ENCODE measurements at places on chromosomes 2 and 18.

DNA sequence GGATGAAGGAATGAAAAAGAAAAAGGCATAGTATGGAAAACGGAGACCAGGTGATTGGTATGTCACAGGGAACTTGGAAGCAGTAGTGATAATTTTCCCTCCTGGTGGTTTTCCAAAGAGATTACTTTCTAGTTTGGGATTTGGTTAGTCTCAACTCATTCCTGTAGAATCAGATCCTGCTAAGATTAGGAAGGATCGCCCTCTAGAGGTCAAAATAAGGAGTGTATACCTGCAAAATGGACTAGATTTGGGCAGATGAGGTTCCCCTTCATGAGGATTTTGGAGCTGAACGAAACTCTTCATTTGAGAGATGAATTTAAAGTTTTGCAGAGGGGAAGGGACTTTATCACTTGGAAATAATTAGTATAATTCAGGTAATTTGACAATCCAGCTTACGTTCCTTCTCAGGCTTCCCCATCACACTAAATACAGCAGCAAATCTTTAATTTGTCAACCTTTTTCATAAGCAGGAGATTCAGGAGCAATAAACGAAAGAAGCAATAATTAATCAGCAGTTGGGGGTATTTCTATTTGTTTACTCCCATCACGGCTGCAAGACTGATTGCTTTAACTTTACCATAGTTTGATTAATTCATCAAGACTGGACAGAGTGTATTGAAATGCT, 65.2 kb downstream of the CCDC195 start:
- peak; percentile 58 for DNase-seq

DNA sequence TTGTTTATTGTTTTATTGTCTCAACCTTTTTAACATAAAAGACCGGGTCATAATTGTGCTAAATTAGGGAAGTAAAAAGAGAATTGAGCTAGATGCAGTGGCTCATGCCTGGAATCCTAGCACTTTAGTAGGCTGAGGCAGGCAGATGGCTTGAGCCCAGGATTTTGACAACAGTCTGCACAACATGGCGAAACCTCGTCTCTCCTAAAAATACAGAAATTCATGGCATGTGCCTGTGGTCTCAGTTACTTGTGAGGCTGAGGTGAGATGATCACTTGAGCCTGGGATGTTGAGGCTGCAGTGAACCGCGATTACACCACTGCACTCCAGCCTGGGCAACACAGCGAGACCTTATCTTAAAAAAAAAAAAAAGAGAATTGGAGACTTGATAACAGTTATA, 104.2 kb upstream of the TTC27 start:
- peak; percentile 27 for DNase-seq

DNA sequence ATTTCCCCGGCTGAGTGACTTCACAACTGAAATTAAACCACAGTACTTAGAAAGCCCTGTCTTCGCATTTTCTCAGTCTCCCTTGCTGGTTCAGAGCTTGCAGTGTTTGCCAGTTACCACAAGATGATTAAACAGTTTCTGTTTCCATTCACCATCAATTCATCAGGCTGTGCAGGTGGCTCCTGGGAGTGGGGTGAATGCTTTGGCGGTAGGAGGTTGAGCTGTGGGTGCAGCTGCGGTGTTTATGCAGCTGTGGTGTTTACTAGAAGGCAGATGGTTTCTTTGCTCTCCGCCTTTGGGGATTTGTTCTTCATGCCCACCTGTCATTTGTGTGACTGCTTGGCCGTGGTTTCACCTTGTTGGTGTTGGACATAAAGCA, 16.1 kb downstream of the ACOXL start:
- DNase-seq, result no peak

DNA sequence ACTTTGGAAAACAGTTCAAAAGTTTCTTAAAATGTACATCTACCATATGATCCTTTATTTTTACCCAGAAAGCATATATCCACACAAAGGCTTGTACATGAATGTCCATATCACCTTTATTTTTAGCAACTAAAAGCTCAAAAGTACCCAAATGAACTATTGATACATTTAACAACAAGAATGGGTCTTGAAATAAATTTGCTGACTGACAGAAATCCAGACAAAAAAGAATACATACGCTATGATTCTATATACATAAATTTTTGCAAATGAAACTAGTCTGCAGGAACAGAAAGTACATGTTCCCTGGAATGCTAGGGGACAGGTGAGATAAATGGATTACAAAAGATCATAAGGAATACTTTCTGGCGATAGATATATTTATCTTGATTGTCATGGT, 96.3 kb upstream of the KYNU start:
- no peak for DNase-seq

DNA sequence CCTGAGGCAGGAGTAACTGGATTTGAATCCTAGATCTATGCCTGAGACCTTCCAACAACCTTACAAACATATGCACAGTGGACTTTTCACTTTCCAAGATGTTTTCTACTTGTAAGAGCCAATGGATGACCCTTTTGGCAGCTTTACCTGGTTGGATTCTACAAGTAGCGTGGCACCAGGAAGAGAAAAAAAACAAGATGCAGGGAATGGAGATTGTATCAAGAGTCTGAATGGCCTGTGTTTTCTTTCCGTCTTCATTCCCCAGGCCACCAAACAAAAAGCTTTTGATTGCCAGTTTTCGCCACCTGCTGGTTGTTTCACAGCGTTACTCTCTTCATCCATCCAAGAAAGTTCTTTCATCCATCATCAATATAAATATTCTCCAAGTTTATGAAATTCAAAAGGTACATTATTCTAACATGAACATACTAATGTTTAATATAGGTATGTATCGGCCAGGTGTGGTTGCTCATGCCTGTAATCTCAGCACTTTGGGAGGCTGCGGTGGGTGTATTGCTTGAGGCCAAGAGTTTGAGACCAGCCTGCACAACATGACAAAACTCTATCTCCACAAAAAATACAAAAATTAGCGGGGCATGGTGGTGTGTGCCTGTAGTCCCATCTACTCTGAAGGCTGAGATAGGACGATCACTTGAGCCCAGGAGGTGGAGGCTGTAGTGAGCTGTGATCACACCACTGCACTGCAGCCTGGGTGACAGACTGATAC, 3.5 kb upstream of the BCL2 start:
- DNase-seq, result peak; percentile 73

DNA sequence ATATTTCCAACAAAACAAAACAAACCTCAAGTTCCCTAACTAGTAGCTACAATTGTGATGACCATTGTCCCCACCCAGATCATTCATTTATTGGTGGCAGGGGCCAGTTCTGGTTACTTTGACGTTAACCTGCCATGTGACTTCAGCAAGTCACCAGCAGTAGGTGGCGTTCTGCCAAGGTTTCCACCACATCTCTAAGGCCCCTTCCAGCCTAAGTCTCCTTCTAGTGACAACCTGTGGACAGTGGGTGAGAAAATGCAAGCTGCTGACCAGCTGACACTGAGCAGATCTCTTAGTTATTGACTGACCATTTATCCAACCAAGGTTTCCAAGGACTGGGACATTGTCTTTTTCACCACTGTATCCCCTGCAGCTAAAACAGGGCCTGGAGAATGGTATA, 98.4 kb downstream of the GPR39 start:
- no peak for DNase-seq

GRCh38 chr2:46367286-46367685, 70.1 kb downstream of the EPAS1 start:
- no peak for DNase-seq

DNA sequence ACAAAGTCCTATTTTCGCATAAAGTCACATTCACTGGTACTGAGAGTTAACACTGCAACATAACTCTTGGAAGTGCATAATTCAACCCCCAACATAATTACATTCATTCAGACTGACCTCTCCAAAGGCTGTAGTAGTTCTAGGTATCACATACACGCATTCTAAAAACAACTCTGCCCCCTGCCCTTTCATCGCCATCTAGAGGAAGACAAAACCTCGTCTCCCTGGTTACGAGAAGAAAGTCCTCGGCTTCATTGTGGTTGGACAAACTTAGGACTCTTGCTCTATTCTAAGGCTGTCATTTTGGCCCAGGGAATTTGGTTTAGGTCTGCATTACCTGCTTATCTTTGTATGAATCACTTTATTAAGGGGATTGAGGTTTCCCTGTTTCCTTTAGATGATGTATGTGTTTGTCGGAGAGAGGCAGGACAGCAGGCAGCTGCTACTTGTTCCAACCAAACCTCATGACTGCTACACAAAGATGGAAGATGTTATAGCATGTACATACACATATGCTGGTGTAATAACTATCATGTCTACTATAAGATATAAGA, 215.4 kb upstream of the NRXN1 start:
- DNase-seq, result no peak

- no peak for DNase-seq
Measured at GRCh38 chr2:201559067-201559710, 84.1 kb downstream of the TMEM237 start.

DNA sequence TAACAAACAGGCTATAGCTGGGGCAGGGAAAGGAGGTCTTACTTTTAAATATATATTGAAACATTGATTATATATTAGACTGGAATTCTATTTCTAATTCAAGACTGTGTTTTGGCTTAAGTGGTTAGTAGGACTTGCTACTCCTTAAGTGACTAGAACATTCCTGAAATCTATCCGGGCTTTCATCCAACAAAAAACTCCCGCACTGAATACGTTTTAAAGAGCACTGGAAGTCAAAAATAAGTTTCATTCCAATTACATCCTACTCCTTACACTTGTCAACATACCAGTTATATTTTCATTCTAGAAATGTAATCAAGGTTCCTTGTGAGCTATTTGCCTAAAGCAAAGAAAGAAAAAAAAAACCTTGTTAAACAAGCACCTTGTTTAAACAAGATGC, 204.6 kb downstream of the SP3 start:
- DNase-seq, result peak; percentile 18

GRCh38 chr2:73614997-73615396, 27.2 kb downstream of the NAT8 start:
- DNase-seq, result no peak

- DNase-seq, result no peak
Measured at GRCh38 chr2:887639-888038, 63.0 kb upstream of the SNTG2 start.

DNA sequence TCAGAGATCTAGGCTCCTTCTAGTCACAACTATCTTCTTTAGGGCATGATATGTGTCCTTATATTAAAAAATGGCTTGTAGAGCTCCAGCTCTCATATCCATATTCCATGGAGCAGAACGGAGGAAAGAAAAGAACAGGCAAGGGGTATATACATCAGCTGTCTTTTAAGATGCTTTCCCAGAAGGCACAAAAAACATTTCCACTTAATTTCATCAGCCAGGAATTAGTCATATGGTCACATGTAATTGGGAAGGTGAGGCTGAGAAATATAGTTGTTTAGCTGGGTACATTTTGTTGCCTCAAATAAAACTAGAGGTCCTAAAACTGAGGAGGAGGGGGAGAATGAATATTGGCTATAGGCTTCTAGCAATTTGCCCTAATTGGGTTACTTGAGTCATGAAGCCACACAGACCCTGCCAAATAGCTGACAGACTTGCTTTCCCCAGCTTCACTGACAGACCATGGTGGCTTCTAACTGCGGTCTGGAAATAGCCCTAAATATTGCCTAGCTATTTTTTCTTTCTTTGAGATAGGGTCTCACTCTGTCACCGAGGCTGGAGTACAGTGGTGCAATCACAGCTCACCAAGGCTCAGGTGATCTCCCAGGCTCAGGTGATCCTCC, 20.0 kb downstream of the MAIP1 start:
- DNase-seq, result peak; percentile 79
